CD4-positive, alpha-beta T cell treated with Interferon gamma for 1 hour (primary cell): ENCODE measurements at places on chromosomes 5 and 9.

GRCh38 chr5:76455531-76456133, 52.5 kb downstream of the IQGAP2 start:
- no peak for DNase-seq

GRCh38 chr9:108049671-108050494, 560.3 kb upstream of the KLF4 start:
- no peak for DNase-seq

GRCh38 chr5:118578093-118578492, 410.3 kb downstream of the DTWD2 start:
- no peak for DNase-seq

DNA sequence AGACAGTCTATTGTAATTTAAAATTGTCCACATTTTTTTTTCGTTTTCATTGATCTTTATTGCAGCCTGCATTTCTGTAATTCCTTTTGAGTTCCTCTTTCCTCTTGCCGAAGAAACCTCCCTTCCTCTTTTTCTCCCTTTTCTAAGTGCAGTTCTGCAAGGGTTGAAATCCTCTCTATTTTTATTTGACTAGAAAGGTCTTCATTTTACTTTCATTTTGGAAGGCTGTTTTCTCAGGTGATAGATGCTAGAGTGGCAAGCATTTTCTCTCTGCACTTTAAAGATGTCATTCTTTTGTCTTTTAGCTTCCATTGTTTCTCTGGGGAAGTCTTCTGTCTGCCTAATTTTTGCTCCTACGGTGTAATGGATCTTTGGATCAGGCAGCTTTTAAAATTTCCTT, 248.5 kb downstream of the SMARCA2 start:
- no peak for DNase-seq

- DNase-seq = no peak
These were observed 12.8 kb downstream of the RALGPS1 start for GRCh38 chr9:126927419-126927818.

DNA sequence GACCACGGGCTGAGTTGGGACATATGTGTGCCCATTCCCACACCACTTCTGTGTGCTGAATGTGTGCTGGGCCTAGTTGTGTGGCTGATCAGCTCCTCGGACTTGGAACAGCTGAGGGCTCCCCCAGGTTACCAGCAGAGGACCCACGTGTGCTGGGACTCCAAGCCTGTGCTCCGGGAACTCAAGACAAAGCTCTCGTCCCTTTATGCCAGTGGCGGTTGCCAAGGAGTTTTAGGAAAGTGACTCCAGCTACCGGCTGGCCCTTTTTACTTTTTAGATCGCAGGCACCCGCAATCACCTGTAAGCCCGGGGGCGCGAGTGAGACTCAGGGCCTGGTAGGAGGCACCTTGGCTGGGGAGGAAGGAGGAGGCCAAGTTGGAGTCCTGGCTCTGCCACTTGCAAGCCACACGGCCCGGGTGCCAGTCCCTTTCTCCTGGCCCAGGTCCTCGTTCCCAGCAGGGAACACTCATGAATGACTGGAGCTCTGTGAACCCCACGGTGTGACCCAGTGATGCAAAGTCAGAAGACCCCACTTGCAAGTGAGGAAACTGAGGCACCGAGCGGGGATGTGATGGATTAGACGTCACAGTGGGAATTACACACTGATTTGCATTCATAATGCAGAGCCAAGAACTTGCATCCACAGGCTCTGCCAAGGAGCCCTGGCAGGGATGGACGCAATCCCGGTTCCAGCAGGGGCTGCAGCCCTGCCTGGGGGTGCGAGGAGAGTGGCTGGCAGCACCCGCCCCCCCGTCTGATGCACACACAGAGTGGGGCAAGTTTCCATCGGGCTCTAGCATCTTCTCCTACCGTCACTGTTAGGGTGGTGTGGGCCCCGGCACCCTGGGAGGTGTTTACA, 26.9 kb downstream of the CRB2 start:
- DNase-seq = no peak

- no peak for DNase-seq
These were observed 50.0 kb downstream of the HRH2 start for GRCh38 chr5:175707751-175708375.

DNA sequence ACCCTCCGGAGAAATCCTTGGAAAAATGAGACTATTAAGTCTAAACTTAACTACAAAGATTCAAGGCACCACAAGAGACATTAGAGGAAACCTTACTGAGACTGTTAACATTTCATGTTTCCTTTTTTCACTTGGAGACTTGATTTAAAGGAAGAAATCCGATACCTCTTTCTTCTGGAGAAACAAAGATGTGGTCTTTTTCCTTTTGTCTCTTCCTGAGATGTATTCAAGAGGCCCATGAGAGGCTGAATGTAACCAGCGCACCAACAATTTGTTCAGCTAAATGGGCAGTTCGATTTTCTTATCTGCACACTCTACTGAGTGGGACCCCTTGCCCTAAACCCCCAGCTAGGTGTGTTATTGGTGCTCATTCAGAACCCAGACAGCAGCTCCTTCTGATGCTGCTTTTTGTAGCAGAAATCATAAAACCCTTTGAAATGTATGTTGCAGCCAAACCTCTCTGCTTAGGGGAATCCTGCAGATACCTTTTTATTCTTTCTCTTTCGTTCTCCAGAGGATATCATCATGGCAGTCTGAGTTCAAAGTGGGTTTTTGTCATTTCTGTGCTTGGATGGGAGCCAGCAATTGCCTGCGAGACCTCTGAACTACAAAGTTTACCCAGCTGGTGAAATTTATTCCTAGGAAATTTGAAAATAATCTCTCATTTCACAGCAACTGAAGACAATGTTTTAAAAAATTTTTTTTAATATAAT, 41.9 kb upstream of the ACTBL2 start:
- DNase-seq = no peak

- DNase-seq = no peak
These were observed 99.9 kb upstream of the BNC2 start for GRCh38 chr9:16970321-16970720.

DNA sequence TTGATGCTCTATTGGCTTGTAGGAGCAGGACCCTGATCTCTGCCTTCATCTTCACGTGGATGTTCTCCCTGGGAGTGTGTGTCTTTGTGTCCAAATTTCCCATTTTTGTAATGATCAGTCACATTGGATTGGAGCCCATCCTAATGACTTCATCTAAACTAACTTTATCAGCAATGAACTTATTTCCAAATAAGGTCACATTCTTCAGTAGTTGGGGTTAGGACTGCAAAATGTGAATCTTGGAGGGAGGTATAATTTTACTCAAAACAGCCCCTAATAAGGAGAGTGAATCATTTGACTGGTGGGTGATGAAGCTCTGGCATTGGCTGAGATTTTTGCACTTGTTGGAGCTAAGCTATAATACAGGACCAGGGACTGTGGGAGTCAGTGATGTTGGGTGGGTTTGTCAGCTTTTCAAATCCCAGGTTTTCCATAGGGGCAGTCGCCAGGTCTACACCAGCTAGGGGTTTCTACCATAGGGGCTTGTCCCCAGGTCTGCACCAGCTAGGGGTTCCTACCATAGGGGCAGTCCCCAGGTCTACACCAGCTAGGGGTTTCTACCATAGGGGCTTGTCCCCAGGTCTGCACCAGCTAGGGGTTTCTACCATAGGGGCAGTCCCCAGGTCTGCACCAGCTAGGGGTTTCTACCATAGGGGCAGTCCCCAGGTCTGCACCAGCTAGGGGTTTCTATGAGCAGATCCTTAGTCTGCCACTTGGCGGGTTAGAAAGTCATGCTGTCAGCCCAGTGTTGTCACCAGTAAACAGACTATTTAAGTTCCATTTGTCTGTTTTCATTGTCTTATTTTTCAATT, 382.6 kb upstream of the DAP start:
- peak; percentile 37 for DNase-seq

- DNase-seq = no peak
These were observed 110.5 kb downstream of the PHF2 start for GRCh38 chr9:93686880-93687236.

GRCh38 chr5:177362292-177362609, 4.5 kb downstream of the RGS14 start:
- DNase-seq = no peak

DNA sequence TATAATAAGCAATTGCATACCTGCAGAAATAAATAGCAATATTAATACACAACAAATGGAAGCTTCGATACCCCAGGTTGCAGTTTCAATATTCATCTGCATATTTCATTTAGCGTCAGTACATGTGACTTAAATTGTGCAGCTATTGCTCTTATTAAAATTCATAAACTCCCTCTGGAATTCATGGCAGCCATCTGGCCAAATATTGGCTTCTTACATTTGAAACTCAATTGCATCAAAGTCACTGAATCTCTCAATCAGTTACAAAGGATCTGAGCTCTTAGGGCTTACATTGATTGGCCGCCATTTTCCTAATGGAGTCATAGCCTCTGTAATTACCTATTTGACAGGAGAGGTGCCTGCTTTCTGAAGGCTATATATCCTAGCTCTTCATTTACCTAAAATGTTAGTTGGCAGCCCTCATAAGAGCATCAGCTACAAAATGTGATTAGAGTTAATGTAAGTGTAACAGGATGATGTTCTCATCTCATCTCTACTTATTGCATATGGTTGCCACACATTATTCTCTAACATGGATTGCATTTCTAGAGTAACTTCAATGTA, 453.5 kb downstream of the CAAP1 start:
- DNase-seq = no peak

DNA sequence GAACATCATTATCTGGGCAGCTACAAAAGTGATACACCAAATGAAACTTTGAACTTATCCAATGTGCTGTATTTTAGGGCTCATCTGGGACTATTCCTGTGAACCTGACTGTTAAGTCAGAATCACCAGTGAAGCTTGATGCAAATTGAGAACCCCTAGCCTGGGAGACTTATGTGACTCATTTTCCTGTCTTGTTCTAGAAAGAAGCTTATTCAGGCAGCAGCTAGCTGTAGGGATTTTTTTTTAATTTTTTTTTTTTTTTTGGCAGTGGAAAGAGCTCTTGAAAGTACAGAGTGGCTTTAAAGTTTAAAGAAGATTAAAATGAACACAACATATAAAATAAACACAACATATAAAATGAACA, 81.1 kb upstream of the TNFAIP8 start:
- no peak for DNase-seq

GRCh38 chr5:132370971-132371602, 1.6 kb downstream of the SLC22A5 start:
- no peak for DNase-seq

DNA sequence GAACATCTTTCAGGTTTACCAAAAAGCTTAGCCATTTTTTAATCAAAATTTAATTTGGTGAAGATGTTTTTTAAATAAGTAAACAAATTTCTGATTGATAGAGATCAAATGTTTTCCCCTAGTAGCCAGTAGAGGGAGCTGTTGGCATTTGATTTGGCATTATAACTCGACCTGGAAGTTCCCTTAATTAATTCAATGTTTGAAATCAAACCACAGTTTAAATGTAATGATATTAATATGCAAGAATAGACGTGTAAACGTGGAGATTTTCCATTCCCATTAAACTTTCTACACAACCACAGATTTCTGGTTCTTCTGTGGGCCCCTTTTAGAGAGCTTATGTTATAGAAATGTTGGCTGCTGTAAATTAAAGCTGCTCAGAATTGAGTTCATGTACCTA, 148.1 kb upstream of the MPDZ start:
- no peak for DNase-seq

DNA sequence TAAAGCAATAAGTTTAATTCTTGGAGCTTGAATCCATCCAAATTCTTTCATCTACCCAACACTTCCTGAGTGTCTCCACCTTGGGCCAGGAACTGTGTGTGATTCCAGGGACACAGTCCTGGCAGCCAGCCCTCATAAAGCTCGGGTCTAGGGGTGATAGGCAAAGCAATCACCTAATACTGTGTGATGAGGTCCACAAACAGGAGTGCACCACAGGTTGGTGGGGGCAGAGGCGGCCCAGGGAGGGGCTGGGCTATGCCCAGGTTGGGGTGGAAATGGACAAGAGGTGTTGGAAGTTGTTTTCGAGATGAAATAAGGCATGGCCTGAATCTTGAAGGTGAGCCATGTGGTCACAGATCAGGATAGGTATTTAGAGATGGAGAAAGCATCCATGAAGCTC, 133.9 kb upstream of the PTCH1 start:
- DNase-seq = no peak

- DNase-seq = no peak
These were observed 588 bp upstream of the BRINP1 start for GRCh38 chr9:119369680-119370366.

GRCh38 chr9:8389531-8389930, 590.0 kb upstream of the DMAC1 start:
- no peak for DNase-seq

DNA sequence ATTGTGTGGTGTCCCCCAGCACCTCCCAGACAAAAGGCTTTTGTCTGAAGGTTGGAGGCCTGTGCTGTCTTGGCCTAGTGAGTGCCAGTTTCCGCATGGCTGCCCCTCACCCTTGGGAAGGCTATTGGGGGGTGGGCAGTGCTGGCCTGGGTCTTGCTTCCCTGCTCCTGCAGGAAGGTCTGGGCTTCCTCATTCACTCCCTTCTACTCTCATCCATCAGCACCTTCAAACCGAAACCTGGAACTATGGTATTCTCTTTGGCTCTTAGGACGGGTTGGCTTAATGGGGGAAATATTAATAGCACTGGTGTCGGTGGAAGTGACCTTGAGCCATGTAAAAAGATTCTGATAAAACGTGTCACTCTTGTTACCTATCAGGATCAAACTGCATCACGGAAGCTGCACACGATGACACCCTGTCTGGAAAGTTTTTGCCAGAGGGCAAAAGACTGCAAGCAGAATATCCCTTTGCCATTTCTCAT, 34.0 kb upstream of the GLRX start:
- no peak for DNase-seq

DNA sequence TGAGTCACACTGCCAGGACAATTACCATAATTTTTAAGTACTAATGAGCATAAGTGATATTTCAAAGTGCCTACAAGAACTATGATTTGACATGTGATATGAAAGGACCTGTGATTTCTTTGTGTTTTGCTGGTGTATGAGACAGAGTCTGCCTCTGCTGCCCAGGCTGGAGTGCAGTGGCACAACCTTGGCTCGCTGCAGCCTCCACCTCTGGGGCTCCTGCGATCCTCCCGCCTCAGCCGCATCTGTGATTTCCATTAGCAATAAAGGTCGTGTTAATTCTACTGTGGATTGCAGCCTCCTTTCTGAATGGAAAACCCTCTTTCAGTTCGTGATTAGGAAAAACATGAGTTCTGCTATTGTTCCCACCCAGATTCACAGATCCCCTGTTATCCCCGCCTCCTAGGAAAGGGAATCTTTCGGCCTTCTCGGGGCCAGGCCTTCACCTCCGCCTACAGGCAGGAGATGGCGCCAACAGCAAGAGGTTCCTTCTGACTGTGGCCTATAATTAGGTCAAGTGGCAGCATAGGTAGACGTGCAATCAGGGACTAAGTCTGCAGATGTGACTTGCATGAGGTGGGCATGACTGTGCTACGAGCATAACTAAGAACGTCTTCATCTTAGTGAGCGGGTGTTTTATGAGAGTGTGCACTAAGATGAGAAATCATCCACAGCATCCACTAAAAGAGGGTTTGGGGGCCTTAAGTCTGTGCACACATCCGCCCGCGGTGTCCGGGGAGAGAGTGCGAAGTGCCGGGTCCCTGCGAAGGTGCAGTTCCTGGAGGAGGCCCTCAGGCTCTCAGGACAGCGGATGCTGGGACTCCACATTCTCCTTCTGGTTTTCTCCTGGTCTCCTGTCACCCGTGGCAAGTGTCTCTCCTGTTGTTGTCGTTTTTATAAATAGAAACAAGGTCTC, 23.1 kb downstream of the TRIM7 start:
- DNase-seq = peak; percentile 74
